Retinal pigment epithelial cell (primary cell): ENCODE measurements at places on chromosomes 4 and X.

DNA sequence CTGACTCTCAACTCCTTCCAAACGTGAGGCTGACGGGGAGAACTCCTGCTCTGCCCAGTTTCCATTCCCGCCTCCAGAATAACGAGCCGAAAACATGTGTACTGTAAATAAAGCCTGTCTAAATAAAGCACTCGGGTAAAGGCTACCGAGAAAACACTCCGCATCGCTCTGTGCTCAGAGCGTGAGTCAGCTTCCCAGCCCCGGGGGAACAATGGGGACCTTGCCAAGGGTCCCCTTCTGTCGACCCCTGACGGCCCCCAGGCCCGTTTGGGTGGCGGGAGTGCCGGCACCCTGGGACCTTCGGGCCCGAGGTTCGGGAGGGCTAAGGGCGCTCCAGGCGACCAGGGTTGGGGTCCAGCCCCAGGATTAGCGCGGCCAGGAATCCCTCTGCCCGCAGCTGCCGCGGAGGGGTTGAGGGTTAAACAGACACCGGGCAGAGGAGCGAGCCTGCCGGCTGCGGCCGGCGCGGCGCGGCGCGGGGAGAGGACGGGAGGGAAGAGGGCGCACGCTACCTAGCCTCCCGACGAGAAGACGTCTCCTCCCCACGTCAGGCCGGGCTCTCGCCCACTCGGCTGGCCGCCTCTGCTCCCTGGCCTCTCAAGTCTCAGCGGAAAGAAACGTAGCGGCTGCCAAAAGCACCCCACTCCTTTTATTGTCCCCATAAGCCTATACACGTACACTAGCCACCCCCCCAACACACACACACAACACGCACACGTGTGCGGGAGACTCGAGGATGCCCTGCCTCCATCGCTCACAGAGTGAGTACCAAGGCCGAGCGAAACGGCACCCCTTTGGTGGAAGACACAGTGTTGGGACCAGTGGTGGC lies 85.5 kb downstream of the BCOR start:
- DNase-seq: no peak

DNA sequence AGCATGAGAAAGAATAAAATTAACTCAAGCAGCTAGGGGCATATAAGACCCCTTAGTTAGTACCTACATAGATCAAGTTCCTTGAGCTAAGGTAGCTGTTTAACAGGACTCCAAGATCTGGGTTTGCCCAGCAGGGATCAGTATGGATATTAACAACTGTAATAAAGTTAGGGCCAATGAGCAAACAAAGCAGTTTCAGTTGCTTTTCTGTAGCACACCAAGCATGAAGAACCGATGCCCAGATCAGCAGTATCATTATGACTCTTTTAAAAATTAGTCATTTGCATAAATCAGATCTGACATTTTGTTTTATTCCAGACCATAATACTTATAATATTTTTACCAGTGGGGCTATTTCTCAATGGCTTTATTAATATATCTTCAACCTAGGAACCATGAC lies 80.9 kb downstream of the C4orf33 start:
- no peak for DNase-seq

DNA sequence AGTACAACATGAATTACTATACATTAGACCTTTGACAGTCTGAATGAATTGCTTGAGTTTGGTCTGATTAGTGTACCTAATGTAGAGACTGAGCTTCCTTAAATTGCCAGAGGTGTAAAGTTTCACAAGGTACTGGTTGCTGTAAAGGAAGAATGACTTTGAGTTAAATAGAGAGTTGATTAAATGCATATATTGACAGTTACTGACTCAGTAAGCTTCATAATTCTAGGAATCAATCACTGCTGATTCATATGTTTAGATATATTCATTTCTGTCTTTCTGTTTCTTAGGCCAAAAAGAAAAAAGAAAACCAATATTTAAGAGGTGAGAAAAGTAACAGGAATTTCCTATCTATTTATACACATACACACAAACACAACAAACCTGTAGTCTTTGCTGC lies 16.2 kb upstream of the ART3 start:
- no peak for DNase-seq

- DNase-seq: peak; percentile 59
Observed at GRCh38 chr4:30828264-30828926, 108.2 kb downstream of the PCDH7 start.

DNA sequence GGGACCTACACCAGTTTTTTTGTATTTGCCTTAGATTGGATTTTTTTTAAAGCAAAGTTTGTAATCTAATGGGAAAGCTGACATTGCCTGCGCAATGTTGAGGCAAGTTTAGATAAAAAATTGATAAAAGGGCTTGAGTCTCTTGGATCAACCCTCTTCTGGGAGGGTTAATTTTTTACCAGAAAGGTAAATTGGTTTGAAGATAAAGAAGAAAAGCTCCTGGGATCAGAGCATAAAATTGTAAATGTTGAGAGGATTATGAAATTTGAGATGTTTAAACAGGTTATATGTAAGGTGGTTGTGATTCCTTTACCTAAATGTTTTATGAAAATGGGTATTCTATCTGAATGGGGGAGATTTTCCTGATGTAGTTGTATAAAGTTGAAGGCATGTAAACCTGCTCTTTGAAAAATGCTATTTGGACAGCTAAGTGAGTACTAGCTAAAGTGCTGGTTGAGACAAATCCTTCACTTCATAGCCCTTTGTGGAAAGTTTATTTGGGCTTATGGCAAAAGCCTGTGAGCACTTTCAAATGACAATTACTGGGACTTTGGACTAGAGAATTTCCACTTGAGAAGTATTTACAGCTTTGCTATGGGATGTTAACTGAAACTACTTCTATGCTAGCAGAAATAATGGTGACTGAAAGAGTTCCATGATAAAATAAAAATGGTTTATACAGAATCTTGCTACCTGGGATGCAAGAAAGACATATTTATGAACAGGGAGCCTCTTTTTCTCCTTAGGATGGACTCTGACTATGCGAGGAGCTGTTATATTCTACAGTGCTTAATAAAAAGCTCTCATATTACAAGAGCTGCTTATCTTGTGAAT lies 56.2 kb downstream of the UGT2B10 start:
- DNase-seq: no peak

DNA sequence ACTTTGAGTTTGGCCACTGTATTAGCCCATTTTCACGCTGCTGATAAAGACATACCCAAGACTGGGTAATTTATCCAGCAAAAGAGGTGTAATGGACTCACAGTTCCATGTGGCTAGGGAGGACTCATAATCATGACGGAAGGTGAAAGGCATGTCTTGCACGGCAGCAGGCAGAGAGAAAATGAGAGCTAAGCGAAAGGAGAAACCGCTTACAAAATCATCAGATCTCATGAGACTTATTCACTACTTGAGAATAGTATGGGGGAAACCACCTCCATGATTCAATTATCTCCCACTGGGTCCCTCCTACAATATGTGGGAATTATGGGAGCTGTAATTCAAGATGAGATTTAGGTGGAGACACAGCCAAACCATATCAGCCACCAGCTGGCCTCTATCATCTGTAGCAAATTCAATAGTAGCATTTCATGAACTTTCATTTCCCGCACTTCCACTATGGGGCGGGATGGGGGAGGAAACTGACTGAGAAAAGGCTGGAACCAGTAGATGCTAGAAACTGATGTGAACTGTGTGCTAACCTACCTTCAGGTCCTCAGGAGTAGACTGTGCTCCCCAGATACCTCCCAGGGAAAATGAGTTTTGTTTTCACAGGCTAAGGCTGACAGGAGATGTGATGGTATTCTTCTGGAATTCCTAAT lies 35.3 kb upstream of the LGI2 start:
- DNase-seq: no peak

GRCh38 chr4:92175250-92175649 lies 128.5 kb upstream of the GRID2 start:
- no peak for DNase-seq

DNA sequence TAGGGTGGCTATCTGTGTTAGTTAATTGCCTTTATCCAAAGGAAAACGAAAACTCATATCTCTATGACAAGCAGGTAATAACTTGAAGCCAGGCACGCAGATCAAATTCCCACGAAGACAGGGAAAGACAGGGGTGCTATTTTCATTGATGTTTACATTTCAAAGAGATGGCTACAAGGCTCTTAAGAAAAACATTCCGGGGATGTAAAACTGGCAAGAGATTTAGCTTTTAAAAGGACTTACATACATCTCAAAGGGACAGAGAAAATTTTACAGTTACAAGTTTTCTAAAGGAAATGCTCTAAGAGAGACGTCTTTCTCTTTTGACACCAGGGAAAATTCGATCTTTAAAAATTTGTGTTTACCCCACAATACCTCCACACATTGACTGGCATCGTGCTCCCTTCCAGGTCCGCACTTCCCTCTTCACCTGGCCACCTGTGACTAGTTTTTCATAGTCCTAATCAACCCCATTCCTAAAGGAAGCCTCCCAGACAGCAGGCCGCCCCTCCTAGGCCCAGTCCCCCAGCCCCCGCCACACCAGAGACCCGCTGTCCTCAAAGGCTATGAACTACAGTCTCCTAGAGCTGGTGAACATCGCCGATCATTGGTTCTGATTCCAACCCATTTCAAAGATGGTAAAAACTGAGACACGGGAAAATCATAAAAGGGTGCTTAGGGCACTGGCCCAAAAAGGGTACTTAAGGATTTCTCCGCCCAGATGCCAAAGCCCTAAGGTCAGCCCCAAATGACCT lies 649 bp upstream of the ARAF start:
- DNase-seq: no peak

- DNase-seq: no peak
Observed at GRCh38 chrX:72083291-72083690, 48.4 kb downstream of the RTL5 start.

DNA sequence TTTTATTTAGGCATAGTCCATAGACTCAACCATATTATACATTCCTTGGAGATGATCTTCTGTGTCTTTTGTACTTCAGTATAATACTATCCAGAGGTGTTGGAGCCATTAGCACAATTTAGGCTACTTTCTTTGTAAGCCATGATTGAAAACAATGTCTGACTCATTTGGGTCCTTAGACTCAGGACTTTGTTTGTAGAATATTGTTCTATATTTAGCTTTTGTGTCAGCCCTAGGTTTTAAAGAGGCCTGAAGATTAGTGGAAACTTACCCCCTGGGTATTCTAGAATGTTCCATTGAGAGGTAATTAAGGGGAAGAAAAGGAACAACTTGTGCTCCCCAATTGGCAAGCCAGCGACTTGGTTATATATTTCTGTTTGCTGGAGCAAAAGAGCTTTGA lies 145.2 kb upstream of the SCML1 start:
- no peak for DNase-seq

DNA sequence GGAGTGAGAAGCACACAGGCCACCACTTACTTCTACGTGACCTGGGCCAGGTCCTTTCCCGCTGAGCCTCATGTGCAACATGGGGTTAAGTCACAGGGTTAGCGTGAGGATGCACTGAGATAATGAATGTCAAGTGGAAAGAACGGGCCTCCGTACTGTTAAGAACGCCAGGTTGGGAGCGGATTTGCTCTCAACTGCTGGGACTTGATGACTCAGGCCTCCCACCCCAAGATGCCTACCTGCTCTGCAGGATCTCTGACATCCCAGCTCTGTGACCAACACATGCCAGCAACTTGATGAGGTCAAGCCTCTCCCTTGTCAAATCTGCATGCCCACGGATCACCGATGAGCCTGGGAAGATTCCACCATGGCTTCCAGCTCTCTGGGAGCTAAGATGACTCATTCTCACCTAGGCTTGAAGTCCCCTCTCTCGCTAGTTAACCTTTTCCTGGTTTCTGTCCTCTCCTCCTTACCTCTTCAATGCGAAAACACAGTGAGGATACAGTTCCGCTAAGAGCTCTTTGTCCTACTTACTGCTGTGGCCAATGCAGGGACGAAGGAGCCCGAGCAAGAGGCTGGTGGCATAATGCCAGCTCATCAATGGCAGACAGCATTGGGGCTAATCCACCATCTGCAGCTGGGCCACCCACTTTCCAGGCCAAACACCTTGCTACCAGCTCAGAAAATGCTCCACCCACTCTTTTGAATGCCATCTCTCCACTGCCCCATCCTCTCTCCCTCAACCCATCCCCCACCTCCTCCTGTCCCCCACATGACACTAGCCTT lies 67.6 kb downstream of the PJA1 start:
- no peak for DNase-seq

DNA sequence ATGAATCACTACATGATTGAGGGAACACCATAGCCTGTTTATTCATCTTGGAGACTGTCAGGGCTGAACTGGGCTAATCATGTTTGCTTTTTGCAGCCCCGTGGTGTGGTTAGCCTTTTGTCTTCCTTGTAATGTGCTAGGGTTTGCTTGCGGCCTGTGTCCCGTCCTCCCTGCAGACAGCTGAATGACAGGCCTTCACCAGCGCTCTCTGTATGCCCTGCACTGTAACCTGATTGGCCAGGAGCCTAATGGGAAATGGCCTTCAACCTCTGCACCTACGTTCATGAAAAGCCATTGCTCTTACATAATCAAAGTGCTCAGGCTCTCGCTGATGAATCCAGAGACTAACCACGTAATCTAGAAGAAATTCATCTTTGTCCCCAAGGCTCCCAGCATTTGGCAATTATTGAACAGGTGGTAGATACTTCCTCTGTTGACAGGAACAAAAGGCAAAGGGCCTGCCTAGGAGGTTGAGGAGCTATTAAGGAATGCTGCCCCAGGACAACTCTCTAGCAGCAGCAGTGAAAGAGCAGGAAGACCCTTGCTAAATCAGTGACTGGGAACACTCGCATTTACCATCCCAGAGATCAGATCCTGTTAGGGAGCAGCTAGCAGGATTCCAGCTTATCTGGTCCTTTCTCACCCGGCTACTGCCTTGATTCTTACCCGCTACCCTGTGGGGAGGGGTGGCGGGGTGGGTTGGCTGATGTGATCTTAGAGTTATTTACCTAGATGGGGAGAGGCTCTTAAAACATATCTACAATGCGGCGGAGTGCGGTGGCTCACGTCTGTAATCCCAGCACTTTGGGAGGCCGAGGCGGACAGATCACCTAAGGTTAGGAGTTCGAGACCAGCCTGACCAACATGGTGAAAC lies 42.3 kb upstream of the FAT1 start:
- DNase-seq: no peak

DNA sequence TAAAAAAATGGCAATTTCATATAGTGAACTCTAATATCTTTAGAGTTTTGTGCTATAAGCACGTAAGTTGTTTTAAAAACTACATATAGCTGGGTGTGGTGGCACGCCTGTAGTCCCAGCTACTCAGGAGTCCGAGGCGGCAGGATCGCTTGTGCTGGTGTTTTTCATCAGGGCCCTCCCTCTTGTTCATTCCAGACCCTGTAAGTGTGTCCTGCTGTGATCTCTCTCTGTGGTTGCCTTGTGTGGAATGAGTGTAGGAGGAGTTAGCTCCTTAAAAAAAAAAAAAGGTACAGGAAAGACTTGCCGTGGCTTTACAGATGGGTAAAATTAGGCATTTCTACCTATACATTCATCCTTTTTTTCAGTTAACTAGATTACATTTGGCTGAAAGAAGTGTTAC lies 35.4 kb downstream of the RBBP7 start:
- no peak for DNase-seq

DNA sequence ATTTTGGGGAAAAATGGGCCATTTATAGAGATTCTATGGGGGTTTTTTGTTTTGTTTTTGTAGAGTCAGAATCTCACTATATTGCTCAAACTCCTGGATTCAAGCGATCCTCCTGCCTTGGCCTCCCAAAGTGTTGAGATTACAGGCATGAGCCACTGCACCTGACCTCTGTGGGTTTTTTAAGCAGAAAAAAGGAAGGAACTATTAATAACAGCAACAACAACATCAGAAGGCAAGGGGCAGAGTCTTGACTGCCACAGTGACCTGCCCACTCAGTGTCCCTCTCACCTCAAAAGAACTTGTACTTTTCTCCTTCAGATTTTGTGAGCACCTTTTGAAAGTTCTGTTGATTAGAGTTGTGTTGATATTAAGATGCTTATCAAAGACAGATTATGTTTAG lies 48.1 kb downstream of the FNIP2 start:
- no peak for DNase-seq

GRCh38 chr4:3605491-3605890 lies 73.3 kb upstream of the LRPAP1 start:
- no peak for DNase-seq
